Stimulated activated CD4-positive, alpha-beta T cell treated with anti-CD3 and anti-CD28 coated beads, Interleukin-12 subunit alpha, Interleukin-12 subunit beta, amount 100 ng/mL, for 24 hours (primary cell): ENCODE measurements at places on chromosomes 11 and 22.

- DNase-seq, result no peak
Observed at GRCh38 chr11:85758480-85759039, 52.4 kb downstream of the SYTL2 start.

DNA sequence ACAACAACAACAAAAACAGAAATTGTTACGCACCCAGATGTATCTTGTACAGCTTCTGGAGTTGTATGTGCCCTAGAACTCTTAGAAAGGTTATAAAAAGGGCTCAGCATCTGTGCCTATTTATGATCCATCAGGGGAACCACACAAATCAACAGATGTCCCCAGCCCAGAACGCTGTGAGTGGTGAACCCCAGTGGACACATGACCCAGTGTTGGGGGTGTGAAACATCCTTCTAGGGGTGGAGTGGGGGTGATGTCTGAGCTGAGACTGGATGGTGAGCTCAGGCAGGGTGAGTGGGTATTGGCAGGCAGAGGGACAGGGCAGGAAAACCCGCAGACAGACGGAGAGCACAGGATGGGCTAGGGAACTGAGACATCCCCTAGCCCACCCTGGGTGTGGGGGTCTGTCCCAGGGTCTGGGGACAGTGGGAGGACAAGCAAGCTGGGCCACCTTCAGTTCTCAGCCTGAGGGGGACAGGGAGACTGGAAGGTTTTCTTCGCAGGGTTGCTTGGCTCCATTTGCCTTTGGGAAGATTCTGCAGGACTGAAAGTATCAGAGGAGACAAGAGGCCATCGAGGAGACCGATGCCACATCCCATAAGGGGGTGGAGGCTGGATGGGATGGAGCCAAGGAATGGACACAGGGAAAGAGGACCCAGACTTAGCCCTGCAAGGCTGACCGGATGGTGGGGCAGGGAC lies 5.8 kb upstream of the EMID1 start:
- DNase-seq, result no peak

DNA sequence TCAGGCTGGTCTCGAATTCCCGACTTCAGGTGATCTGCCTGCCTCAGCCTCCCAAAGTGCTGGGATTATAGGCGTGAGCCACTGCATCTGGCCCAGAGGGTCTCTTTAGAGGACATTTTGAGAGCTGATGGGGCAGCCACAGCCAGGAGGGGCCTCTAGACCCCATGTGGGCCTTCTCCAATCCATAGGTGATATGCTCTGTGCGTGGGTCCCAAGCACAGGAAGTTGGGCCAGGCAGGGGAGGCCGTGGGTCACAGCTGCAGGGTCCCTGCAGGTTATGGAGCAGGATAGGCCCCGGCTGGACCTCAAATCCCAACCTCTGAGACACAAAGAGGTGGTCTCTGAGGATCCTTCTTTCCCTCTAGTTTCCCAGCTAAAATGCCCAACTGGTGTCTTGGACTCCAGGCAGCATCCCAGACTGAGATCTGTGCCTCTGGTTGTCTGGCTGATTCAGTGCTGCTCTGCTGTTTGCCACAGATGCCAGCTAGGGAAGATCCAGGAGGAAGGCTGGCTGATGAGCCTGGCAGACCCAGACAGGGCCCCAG lies 1.5 kb downstream of the LRRC75B start:
- no peak for DNase-seq

DNA sequence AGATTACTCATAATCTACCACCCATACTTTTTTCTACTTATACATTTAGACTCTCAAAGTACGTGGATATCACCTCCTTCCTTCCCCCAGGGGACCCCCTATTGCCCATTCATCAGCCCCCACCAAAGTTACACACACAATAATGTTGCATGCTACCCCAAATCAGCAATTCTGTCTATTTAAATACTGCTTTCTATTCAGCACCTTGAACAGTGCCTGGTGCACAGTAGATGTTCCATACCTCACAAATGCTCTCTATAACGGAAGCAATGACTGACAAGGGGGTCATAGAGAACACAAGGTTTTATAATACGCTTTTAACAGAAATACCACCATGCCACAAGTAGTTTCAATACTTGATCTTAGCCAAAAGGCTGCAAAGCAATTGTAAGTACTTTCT lies 370.7 kb downstream of the MIAT start:
- no peak for DNase-seq

DNA sequence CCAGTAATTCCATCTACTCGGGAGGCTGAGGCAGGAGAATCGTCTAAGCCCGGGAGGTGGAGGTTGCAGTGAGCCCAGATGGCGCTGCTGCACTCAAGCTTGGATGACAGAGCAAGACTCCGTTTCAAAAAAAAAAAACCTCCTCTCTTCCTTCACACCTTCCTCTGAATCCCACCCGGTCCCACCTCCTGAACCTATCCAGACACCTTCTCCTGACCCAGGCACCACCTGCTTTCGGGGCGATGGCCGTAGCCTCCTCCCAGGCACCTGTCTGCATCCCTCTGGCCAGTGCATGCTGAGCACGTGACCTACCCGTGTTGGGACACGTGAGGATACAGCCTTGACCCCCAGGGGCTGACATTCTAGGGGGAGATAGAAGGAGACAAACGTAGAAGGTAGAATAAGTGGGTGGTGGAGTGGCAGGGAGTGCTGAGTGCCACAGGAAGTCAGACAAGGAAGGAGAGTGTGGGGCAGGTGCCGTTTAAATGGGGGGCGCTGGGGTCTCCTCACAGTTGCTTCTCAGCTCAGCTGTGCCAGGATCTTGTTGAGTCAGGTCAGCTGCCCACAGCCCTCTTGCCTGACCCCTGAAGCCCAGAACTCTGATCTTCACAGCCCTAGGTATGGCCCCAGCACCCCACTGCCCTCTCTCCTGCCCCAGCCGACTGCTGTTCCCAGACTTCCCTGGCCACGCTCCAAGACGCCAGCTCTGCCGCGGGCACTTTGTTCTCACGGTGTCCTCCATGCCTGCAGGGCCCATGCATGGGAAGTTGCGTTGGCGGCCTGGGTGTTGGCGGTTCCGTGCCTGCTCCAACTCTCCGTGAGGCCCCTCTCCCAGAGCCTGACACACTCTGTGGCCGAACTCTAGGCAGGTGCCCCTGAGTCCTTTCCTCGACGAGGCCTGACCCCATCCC lies 1.2 kb upstream of the MIOX start:
- no peak for DNase-seq

- DNase-seq, result no peak
Observed at GRCh38 chr22:43313890-43314474, 29.2 kb downstream of the SCUBE1 start.

DNA sequence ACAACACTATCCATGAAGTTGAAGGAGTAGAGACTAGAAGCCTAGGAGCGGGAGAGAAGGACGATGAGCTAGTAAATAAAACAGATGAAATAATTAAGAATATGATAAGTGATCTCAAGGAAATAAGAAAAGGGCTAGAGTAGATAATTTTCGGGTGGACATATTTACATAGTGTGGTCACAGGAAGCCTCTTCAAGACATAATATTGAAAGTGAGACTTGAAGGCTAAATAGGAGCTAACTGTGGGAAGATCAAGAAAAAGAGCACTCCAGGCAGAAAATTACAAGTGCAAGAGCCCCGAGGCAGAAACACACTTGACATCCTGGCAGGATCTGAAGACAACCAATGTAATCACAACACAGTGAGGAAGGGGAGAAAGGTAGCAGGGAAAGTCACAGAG lies 11.9 kb upstream of the PPFIBP2 start:
- no peak for DNase-seq

- DNase-seq, result no peak
Observed at GRCh38 chr11:113247221-113247620, 67.2 kb upstream of the TTC12 start.

DNA sequence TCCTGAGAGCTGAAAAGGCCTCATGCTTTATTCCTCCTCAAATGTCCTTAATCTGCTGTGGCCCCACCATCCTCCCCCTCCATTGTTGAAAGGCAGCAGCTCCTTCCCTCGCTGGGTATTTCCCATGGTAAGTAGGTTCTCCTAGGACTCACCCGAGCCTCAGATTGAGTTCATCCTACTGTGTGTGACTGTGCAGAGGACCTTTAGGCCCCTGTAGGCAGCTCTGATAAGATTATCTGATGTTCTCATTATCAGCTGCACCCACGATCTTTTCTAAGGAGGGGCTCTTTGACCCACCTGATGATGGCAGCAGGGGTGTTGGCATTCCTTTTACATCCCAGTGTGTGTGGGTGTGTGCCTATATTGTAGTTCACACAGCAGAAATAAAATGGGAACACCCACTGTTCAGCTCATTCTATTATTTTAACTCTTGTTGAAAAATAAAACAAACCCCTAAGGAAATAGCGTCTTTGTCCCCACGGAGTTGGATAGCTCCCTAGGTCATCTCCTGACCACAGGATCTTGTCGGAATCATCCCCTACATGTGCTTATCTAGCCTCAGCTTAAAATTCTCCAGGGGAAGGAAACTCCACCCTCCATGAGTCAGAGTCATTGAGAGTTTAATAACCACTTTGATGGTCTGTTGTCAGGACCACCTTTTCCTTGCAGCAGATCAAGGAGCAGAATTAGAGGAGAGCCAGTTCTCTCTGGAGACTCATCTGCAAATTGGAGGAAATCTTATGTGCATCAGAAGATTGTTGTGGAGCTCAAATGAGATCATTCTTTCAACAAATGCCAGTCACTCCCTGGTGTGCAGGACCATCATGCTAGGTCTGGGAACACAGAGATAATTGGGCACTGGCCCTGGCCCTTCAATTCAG lies 19.3 kb downstream of the ENDOD1 start:
- DNase-seq, result no peak
